GM13977 (cell line): ENCODE measurements at places on chromosomes 2 and 18.

DNA sequence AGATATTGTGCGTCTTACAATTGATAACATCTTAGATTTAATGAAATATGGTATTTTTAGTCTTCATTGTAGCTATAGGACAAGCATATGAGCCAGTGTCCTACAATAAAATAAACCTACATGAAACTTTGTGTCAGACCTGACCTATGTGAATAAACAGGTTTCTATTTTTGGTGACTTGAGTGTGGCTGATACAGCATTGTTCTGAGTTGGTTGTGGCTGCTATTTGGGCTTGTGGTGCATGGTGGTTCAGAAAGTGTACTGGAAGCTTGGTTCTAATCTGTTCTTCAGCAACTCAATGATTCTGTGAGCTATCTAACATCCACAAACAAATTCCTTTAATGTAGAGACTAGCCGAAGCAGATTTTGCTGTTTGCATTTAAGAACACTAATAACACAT is 64.9 kb upstream of the MAP2 start:
- no peak for DNase-seq

DNA sequence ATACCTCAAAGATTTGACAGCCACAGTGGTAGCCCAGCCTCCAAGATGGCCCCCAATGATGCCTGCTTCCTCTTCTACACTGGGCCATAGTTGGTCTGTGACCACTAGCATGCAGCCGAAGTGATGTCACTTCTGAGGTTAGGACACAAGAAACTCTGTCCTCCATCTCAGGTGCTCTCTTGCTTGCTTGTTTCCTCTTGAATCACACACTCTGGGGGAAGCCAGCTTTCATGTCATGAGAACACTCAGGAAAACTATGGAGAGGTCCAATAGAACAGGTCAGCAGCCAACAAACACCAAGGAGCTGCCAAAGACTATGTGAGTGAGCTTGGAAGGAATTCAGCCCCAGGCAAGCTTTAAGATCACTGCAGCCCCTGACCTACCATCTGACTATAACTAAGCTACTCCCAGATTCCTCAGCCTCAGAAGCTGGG is 3.3 kb upstream of the ADAM17 start:
- no peak for DNase-seq

DNA sequence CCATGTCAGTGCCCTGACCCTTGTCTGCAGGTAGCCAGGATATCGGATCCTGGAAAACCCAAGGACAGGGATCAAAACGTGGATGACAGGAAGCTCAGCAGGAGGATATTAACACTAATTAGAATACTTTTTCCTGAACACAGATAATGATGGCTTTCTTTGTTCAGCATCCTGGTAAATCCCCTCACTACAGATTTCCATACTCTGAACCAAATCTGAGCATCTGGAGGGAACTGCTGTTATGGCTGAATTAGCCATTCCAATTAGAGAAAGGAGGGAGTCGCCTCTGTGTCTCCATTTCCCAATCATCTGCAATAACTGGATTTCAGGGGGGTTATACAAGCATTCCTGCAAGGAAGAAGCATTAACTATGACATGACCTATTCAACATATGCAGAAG is 24.4 kb downstream of the CXCR4 start:
- no peak for DNase-seq

GRCh38 chr2:181810823-181811695 is 80.5 kb upstream of the ITPRID2 start:
- no peak for DNase-seq

GRCh38 chr2:183532514-183532913 is 408.3 kb downstream of the NUP35 start:
- DNase-seq, result no peak

GRCh38 chr18:48800466-48800865 is 150.3 kb downstream of the SMAD7 start:
- DNase-seq, result no peak

- no peak for DNase-seq
These were observed 2158.6 kb upstream of the PIK3C3 start for GRCh38 chr18:39796393-39796792.

- DNase-seq, result no peak
These were observed 2089.7 kb upstream of the CELF4 start for GRCh38 chr18:39655341-39655740.

DNA sequence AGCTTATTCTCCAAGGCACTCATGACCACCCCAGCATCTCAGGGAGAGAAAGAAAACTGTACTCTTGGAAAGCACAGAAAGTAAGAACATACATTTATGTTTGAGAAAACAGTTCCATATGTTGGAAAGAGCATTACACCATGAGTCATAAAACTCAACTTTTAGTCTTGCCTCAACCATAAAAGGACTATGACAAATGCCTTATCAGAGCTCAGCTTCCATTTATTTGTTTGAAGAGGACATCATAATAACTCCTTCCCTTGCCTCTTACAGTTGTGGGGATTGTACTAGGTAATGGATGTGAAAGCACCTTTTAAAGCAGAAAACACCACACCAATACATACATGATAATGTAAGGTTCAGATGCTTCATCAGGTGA is 370.8 kb downstream of the LNPK start:
- no peak for DNase-seq

- DNase-seq, result no peak
These were observed 561.1 kb upstream of the ZNF804A start for GRCh38 chr2:184037273-184037672.

DNA sequence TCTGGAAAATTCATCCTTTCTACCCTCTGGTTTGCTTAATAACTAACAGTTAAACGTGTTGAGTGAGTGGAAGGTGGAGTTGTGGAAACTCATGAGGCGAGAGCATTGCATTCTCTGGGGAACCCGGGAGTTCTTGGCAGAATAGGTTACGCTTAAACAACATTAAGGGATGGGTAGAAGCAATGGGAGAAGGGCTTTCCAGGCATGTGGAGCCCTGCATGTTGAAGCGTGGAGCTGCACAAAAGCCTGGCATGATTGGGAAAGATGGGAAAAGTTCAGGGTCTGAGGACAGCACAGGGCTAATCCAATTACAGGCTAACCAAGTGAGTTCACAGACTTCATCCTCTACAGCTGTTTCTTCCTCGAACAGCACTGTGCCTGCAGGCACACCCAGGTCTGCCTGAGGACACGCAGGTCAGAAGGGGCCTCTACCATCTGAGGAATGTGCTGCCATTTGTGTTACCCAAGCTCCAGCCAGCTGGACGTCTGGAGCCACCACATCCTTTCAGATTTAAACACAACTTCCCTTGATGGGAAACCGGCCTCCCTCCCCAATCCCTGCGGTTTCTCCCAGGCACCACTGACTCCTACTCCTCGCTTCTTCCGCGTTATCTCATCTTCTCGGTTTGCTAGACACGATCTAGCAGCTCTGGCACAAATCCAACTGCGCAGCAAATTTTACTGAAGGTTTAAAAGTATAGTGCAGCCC is 164.2 kb downstream of the ANTXR1 start:
- DNase-seq, result no peak

- no peak for DNase-seq
These were observed 87.3 kb downstream of the ACAA2 start for GRCh38 chr18:49725809-49726674.

GRCh38 chr18:11887328-11888128 is 20.6 kb downstream of the MPPE1 start:
- DNase-seq, result no peak

DNA sequence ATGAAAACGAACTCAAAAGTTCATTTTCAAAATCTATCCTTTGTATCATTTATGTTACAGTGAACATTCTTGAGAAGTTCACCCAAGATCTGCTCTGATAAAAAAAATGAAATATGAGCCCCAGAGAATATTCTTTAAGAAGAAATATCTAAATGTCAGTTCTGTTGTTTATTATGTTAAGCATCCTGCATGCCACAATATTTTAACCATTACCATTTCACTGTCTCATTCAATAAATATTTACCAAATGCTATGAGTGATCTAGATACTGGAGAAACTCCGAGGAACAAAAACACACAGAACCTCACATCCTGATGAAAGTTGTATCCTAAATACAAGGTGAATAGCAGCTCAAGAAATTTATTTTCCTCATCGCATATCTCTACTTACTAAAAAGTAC is 170.2 kb downstream of the ZNF385B start:
- no peak for DNase-seq

- no peak for DNase-seq
These were observed 35.1 kb downstream of the TMEM18 start for GRCh38 chr2:641872-642815.

GRCh38 chr2:88831792-88832248 is 140.3 kb downstream of the RPIA start:
- peak; percentile 70 for DNase-seq

DNA sequence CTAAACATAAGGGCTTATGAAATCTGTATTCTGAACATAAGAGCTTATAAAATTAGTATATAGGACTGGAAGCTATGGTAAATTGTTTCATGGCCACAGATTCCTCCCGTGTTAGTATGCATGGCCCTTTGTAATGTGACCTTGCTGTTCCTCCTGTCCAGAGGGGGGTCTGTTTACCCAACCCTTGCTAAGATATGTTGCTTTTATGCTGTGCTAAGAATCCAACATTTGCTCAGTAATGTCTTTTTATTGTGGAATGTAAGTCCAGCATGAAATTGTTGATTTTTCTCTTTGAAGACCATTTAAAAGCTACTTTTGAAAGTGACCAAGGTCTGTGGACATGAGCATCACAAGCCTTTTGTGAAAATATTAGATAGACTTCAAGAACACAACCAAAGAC is 485.4 kb downstream of the PARD3B start:
- DNase-seq, result no peak

DNA sequence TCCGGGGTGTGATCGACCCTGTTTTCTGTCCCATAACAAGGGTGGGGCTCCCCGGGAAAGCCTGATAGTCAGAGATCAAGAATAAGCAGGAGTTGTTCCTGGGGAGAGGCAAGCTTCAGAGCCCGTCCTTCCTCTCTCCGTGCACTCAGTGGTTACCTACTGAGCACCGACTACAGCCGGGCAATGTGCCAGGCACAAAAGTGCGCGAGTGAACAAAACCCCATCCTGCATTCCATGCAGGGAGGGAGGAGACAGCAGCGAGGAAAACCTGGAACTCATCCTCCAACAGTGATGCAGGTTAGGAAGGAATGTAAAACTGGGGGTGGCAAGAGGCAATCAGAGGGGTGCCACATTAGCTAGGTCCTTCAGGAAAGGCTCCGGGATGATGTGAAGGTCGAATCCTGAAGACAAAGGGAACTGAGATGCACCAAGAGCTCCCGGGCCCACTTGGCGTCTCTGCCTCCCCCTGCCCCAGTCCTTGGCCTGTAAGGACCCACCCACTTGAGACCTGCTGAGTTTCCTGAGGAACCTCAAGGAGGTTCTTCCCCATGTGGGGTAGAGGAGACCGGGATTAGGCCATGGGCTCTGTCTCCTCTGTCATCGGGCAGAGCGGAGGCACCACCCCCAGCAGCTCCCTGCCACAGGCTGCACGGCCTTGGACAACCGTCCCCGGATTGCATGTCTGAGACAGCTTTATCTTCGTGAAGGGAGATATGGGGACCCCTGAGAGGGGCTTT is 198.2 kb downstream of the NDUFA10 start:
- DNase-seq, result no peak

DNA sequence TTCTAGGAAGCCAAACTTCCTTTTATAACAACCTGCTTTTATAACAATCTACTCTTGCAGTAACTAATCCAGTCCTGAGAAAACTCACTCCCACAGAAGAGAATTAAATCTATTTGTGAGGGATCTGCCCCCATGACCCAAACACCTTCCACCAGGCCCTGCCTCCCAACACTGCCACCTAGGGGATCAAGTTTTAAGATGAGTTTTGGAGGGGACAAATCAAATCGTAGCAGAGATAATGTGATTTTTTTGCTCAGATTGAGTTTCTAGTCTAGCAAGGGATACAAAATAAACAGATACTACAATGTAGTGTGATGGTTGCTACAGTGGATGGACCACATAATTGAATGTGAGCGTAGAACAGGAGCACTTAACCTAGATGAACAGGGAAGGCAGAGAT is 52.2 kb downstream of the NCOA1 start:
- DNase-seq, result no peak
